Left lobe of liver (tissue), 2 donors: ENCODE measurements at places on chromosomes 2 and 18. TPM values are rescaled to one million over a fixed set of nuclear protein-coding genes. Genes with fewer than 3 reads are reported as not detected.

MTHFD2 gene
- 1.7 TPM for total RNA-seq

COLEC12 gene
- total RNA-seq = 0.08 TPM

STAT4 gene
- 0.98 TPM for total RNA-seq

DNA sequence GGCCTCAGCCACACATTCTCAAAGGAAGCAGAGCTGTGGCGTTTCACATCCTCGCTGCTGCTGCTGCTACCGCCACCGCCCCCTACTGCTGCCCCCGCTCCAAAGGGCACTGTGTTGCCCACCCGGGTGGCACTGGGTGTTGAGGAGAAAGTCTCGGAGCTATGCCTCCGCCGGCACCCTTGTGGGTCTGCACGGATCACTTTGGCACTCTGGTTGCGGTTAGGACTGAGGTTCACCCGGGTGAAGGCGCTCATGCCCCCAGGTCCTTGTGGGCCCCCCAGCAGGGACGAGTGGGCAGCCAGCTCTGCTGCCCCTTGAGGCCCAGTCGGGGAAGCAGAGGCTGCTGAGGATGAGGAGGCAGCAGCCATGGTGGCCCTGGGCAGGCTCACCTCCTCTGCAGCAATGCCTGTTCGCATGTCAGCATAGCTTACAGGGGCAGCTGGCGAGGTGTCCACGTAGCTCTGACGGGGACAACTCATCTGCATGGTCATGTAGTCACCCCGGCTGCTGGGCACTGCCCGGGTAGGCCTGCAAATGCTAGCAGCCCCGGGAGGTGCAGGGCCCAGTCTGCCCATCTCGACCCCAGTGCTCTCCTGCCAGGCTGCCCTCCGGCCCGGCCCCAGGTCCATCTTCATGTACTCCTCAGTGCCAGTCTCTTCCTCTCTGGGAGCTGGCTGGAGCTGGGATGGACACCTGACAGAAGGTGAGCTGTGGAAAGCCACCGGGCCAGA, 4.2 kb downstream of the IRS1 start:
- DNase-seq = peak; percentile 72

- DNase-seq = no peak
These were observed 504.8 kb downstream of the LRRTM4 start for GRCh38 chr2:77017355-77017745.

- DNase-seq = no peak
These were observed 787.2 kb downstream of the RNF144A start for GRCh38 chr2:7704296-7704865.

DNA sequence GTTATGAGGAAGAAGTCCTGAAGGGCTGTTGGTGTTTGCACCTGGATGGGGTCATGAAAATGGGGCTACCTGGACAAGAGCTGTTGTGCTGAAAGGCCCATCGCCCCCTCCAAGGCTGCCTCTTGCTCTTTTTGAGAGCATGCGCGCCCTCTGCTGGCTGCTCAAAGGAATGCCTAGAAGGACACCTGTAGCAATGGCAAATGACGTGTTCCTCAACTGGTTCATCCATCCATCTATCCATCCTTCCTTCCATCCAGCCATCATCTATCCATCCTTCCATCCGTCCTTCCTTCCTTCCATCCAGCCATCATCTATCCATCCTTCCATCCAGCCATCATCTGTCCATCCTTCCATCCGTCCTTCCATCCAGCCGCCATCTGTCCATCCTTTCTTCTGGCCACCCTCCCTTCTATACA, 17.2 kb upstream of the RPL31 start:
- DNase-seq = peak; percentile 72

DNA sequence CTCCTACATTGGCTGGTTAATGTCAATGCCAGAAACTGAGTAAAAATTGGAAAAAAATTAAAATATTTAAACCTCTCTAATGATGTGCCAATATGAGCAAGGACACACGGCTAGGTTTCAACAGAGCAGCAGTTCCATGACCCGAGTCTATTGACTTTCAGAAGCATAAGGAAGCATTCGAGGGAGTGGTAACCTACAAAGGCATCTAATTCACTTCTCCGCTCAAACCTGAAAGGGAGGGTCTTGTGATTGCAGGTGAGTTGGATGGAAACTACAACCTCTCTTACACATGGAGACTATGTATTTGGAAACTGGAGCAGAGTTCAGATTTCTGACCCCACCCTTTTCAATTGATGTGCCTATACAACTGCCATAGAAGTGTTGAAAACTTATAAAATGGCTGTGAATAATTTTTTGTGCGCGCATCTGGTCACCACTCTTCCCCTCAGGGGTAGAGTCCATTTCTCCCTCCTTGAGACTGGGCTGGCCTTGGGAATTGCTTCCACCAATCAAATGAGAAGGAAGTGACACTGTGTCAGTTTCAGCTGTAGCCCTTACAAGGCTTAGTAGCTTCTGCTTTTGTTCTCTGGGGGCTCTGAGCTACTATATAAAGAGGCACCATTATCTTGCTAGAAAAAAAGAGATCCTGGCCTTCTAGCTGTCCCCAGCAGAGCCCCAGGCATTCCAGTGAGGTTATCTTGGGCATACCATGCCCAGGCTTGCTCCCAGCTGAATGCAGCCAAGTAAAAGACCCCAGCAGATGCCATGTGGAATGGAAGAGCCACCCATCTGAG, 278.0 kb downstream of the EPHA4 start:
- no peak for DNase-seq

DNA sequence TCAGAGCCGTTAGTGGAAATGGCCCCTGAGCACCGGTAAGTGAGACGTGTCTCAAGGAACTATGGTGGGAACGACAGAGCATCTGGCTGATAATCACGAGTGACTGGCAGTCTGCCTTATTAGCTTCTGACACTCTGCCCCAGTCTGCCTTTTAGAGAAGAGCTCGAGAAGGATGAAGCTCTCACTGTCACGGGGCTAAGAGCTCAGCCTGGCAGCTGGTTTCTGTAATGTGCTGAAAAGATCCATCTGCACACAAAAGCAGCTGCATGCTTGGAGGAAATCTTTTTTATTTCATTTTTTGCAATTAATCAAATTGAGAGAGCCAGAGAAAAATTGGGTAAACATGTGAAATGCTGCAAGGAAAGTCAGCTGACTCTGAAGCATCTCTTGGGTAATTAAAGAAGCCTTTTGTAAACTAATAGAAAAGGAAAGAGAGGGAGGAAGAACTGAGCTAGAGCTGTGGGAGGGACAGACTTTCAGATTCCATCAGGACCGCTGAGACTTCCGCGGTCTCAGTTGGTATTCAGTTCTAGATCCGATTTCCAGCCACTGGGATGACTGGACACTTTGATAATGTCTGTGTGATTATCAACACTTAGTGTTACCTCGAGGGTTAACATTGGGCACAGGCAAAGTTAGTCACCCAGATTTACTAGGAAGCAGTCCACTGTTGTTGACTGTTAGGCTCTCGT, 24.4 kb downstream of the MBP start:
- no peak for DNase-seq

GRCh38 chr2:220664272-220665107, 907.6 kb downstream of the EPHA4 start:
- no peak for DNase-seq

GRCh38 chr2:8477552-8478470, 204.0 kb upstream of the ID2 start:
- DNase-seq = peak; percentile 53

DNA sequence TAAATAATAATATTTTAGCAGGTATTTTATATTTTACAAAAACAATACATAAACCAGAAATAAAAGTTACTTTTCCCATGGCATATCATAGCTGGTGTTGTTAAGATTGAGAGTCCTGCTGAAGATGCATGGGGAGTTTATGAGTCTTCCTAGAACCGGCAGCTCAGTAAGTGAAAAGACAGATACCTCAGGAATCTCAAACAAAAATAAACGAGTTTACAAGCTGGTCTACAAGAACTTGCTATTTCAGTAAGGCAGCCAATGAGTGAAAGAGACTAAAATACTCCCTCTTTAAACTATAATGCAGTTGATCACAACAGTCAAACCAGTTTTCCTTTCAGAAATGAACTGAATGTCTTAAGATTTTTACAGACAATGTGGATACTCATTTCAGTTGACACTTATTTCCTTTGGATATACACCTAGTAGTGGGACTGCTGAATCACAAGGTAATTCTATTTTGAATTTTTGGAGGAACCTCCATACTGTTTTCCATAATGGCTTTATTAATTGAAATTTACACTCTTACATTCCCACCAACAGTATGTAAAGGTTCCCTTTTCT, 8.9 kb downstream of the GAREM1 start:
- DNase-seq = no peak

DNA sequence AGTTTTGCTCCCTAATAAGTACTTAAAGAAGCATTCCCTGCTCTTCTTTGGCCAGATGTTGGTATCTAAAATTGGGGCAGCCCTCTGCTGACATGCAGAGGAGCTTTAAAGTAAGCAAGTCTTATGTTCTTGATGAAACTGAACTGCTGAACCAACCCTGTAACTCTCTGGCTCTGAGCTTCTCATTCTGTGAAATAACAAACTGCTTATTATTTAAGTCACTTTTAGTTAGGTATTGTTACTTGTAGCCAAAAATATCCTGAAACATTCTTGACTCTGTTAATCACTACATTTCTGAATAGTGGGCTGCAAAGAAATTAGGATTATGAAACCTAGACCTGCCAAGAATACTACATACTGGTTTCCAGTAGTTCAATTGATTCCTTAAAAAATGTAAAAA, 15.5 kb downstream of the PPP3R1 start:
- no peak for DNase-seq
